DMS79 treated with DMSO at 0.1 percent for 48 hours (cell line): ENCODE measurements at places on chromosomes 3 and 15.

GRCh38 chr3:48429960-48430707 is at the start of gene PLXNB1:
Gene PLXNB1 (minus strand): TSS chr3:48430086. CDS start chr3:48424611, 5,475 bp downstream.
- peak; percentile 72 for DNase-seq

DNA sequence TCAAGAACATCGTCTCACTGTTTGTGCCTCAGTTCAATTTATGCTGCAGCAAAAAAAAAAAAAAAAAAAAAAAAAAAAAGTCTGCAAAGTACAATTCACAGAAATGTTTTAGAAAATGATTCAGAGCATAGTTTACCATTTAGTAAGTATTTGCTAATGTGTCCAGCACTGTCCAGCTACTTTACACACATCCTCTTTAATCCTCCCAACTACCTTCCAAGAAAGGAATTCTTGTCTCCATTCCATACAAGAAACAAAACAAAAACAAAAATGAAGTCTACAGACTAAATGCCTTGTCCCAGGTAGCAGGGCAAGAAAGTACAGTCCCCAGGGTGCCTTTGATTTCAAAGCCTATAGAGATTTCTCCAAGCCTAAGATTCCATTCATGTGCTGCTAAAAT is 38.9 kb upstream of the SNTN start:
- DNase-seq, result no peak

GRCh38 chr3:169002689-169003088 is 660.8 kb downstream of the MECOM start:
- DNase-seq, result no peak

DNA sequence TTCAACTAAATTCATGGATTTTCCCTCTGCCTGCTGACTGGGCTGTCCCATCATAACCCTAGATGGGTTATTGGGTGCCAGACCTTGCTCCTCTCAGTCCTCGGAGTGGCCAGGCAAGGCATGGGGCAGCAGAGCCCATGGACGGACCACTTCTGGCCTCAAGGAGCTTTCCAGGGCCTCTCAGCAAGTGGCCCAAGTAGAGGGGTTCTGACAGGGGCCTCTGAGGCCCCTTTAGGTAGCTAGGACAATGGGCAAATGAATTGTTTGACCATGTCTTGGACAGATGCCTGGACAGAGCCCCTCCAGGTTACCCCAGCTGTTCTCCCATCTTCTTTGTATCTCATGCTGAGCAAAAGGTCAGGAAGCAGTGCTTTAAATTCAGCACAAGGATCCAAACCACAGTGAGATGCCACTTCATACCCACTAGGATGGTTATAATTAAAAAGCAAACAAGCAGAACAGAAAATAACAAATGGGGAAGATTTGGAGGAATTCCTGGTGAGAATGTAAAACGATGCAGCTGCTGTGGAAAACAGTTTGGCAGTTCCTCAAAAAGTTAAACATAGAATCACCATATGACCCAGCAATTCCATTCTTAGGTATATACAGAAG is 61.6 kb downstream of the SPSB4 start:
- no peak for DNase-seq

GRCh38 chr15:78624651-78625590 is 4.1 kb upstream of the CHRNA3 start:
- no peak for DNase-seq

GRCh38 chr3:59160133-59160746 is 110.4 kb upstream of the CFAP20DC start:
- no peak for DNase-seq

- peak; percentile 70 for DNase-seq
Observed at GRCh38 chr3:111890051-111890580, 31.1 kb downstream of the PHLDB2 start.

DNA sequence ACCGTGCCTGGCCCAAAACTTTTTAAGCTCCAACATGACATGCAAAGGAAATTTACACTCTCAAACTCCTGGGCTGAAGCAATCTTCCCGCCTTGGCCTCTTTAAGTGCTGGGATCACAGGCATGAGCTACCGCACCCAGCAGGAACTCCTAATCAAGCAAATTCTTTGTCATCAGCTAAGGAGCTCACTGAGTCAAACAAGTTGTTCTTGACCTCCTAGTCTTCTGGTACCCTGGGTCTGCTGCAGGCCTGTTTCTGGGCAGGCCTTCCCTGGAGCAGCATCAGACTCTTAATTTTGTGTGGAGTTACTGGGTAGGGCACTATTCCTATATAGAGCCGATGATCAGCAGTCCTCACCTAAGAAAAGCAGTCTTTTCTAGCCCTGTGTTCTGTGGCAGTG is 68.4 kb upstream of the FLNB start:
- no peak for DNase-seq

DNA sequence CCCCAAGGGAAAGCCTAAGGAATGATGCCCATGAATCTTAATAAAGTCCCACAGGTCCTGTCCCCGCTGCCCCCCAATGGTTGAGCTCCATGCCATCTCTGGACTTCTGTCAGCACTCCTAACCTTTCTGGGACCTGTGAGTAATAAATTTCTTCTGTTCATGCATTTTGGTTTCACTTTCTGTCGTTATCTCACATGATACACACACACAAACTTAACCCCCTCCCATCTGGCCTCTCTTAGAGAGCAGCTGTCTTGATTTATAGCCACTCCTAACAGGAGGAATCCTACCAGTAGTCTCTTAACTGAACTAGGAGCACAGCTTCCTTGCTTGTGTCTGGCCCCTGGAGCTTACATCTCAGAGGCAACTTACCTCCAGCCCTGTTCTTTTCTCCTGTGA is 82.7 kb upstream of the SELENOK start:
- DNase-seq, result no peak

DNA sequence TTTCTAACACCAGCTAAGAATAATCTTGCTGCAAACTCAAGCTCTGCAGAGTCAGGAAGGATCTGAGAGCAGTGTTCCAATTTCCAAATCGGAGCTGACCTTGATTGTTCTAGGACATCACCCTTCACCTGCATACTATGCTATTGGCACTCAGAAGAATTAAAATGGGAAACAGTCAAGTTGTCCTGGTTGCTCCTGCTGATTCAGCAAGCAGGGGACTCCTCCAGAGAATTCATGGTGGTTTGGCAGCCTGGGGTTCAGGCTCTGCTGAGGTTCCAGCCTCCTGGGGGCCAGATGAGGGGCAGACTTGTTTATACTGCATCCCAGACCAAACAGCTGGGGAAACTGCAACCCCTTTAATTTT is 213.7 kb upstream of the ADAMTS9 start:
- DNase-seq, result no peak

DNA sequence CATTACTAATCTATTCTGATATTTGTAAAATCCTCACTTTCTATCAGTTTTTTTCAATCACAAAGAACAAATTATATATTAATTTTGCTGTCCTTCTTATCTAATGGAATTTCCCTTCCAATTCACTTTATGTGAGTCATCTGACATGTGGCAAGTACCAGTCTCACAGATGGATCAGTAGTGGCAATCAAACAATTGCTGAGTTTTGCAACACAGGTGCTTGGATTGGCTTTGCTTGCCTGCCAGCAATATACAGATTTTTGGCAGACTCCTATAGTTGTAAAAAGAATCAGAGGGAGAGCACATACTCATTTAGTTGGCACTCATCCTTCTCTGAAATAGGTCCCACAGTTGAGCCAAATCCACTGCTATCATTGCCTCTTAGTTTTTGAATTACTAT is 83.7 kb downstream of the BCHE start:
- no peak for DNase-seq

- DNase-seq, result no peak
Observed at GRCh38 chr3:23463791-23464190, 260.7 kb downstream of the UBE2E2 start.

GRCh38 chr3:54427501-54427900 is 305.1 kb downstream of the CACNA2D3 start:
- no peak for DNase-seq

DNA sequence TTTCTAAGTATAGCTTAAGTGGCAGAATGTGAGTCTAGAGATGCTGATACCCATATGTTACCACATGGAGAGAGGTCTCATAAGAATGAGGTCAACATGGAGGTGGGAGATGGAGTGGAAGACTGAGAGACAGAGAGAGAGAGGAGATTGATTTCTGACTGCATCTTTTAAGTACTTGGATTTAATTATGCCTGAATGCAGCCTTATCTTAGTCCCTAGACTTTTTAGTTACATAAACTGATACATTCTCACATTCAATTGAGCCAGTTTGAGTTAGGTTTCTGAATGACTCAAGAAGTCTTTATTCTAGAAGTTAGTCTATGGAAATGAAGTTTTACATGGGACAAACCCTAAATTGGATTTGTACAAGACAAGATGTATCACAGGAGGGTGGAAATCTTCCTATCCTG is 58.5 kb upstream of the TNFSF10 start:
- DNase-seq, result no peak

GRCh38 chr3:48558493-48559134 is 2.0 kb upstream of the PFKFB4 start:
- DNase-seq, result no peak

DNA sequence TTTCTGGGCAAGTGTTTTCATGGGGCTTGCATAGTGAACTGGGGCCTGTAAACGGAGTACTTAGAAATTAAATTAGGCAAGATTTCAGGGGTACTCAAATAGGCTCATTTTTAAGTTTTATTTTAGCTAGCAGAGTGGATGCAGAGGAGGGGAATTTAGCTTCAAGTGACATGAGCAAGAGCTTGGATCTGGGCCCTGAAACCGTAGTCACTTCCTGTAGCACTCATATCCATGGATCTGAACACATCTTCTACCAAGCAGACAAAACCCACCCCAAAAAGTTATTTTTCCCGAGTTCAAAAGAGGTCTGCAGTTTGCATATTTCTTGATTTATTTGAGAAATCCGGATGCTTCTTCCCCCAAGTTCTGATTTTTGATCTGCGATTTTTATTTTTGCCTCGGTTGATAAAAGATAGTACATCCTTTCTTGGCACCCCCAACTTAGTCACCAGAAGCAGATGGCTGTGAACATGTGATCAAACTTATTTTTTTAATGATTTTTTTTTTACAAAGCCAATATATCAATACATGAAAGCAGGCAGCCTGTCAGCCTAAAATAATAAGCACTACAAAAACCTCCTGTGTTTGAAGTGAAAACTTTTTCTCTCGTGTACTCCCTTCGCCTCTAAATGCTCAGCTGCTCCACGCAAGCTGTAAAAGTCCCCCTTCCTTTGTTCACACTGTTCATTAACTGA is 36.6 kb upstream of the STT3B start:
- no peak for DNase-seq

DNA sequence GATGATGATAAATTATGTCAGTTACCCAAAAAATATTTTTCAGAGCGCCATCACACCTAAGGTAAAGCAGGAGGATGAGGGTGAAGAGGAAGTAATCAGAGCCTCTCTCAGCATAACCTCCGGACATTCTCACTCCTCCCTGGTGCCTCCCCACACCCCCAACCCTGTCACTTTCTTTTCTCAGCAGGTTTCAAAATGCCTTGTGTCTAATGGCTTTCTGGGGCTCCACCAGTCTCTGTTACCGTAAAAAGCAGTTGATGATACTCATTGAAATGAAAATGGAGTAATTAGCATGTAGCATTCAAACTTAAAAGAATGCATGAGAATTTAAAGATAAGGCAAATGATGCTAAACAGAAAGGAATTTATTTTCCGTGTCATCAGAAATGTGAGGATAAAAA is 180.0 kb downstream of the ERC2 start:
- no peak for DNase-seq

GRCh38 chr15:59687836-59688235 is 1.3 kb downstream of the BNIP2 start:
- DNase-seq, result no peak

DNA sequence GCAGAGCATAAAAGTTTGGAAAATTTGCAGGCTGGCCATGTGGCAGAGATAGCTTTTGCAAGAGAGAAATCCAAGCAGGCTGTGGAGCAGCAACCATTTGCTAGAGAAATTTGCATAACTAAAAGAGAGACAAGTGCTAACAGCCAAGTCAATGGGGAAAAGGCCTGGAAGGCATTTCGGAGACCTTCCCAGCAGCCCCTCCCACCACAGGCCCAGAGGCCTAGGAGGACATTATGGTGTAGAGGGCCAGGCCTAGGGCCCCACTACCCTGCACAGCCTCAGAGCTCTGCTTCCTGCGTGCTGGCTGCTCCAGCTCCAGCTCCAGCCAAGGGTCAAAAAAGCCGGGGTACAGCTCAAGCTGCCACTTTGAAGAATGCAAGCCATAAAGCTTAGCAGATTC is 82.7 kb downstream of the MYO5A start:
- DNase-seq, result no peak

- no peak for DNase-seq
Observed at GRCh38 chr15:52491472-52491871, 37.2 kb downstream of the MYO5A start.

- DNase-seq, result peak; percentile 66
Observed at GRCh38 chr3:9933561-9934234, at the start of gene CRELD1. Gene CRELD1 (plus strand): TSS chr3:9933834. CDS start chr3:9934439, 605 bp downstream.

DNA sequence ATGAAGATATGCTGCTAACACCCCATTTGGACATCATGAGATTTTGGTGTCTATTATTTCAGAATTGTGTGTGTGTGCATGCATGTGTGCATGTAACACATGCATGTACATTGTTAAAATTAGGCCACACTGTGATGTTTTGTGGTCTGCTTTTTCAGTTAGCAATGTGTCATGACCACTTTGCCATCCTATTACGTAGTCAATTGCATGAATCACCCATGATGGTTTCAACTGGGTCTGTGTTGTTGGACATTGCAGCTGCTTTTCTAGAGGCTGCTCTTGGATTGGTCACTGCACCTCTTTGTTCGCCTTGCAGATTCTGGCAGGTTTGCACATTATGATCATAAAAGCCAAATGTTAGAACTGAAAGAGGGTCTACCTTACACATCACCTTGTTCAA is 101.0 kb upstream of the THBS1 start:
- DNase-seq, result no peak

DNA sequence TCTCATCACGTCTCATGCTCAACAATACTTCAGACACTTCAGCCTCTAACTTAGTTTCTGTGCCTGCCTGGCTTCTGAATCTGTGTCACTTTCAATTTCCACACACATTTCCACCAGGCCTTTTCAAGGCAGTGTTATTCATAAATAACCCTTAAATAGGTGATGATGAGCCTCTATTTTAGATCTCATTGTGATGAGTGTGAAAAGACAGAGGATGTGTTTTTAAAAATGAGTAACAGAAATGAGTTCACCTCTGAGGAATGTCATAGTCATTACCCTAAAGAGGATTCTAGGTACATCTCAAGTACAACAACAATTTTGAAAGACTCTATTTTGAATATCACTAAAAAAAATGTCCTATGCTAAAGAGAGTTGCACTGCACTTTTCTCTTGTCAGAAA is 64.6 kb downstream of the STAC start:
- no peak for DNase-seq

DNA sequence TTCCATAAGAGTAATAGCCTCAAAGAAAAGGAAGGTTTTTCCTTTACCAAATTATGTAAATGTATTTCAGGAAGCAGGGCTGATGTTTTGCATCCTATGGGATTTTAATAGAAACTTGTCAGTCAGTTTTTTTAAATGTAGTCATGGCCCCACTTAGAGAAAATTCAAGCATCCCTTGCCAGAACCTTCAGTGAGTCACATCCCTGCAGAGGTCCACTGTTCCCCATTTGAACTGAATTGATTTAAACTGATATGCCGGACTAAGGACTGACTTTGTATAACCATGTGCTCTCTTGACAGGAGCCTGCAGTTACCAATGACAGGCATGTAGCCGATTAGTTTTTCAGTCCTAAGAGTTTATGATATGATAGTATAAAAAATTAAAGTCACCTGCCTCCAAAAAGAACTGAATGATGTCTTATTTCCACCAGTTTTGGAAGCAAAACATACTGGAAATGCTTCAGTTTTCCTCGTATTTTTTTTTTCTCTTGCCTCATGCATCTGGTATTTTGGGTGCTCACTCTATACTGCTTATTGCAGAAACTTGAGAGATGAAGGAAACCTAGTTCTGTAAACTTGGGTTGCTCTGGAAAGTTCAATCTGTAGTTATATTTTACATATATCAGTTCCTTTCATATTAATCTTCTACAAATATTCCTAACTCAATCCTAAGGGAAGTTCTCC is 30.7 kb downstream of the LRTM1 start:
- no peak for DNase-seq
